ENCODE measurements at places on chromosomes 2 and 18.
A peak's percentile ranks its signal among the peaks of the same experiment; 100 is the strongest.

DNA sequence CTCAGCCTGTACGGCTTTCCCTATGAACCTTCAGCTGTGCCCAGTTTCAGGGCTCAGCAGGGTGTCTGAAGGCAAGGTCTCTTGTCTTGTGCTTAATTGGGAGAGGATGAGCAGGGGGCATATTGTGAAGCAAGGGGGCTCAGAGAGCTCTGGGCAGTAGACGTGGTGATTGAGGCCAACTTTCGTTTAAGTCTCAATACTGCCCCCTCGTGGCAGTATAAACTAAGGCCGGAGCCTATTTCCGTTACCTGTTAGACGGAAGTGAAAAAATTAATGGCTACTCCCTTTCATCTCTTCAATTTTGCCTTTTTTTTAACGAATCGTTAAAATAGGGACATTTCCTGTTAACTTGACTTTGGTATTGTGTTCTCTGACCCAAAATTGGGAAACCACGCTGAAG, 193.4 kb downstream of the TDRD15 start:
- DNase-seq, result no peak

DNA sequence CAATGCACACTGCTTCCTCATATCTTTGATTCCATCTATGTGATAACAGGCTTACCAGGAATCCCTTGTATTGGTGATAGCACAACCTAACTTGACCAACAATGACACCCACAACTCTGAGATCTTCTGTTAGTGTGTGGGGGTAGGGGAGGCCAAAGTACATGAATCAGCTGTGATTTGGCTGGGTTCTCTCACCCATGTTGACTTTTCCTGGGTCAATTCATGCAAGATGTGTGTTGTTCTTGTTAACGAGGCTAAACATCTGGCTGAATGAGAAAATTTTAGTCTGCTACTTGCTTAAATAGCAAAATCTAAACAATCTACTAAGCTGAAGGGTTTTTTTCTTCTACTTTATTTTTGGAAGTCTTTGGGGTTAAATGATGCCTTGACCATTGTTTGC, 341.2 kb upstream of the SLC14A2 start:
- DNase-seq, result no peak

DNA sequence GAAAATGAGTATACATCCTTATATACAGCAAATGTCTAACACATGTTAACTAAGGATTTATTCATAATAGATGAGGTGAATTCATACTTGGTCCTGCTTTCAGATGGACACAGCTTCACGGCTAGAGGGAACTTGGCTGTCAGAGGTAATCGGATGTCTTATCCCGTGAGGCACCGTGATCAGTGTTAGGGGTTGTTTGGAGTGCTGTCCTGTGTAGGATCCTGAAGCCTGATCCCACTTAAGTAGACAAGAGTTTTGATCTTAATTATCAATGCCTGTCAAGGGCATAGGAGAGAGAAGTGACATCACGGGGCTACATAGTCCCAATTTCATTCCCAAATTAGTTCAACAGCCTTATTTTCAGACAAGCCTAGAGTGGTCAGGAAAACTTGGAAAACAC, 204.6 kb downstream of the RNF144A start:
- no peak for DNase-seq

DNA sequence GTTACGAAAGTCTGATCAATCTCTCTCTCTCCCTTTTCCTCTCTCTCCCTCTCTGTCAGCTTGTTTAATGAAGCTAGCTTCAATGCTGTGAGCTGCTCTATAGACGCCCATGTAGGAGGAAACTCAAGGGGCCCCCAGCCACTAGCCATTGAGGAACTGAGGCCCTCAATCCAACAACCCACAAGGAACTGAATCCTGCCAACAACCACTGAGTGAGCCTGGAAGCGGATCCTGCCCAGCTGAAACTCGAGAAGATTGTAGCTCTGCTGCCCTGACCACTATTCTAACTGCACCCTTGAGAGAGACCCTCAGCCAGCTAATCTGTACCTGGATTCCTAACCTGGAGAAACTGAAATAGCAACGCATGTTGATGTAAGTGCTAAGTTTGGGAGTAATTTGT, 129.2 kb downstream of the BCL11A start:
- no peak for DNase-seq

DNA sequence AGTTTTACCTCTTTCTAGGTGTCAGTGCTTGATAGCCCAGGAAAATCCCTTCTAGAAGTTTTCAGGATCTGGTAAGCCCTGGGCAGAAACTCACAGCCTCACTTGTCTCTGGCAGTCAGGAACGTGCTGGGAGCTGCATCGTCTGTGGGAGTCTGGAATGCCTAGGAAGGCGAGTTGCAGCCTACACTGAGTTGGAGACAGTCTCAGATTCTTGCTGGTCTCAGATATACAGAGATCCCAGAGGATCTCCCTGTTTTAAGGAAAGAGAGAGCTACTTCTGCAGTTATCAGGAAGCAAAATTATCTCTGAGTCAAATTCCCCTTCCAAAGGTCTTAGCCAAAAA, 104.4 kb upstream of the CDC42EP3 start:
- DNase-seq, result no peak

- no peak for DNase-seq
Observed at GRCh38 chr2:164840458-164840929, 1.1 kb downstream of the COBLL1 start.

DNA sequence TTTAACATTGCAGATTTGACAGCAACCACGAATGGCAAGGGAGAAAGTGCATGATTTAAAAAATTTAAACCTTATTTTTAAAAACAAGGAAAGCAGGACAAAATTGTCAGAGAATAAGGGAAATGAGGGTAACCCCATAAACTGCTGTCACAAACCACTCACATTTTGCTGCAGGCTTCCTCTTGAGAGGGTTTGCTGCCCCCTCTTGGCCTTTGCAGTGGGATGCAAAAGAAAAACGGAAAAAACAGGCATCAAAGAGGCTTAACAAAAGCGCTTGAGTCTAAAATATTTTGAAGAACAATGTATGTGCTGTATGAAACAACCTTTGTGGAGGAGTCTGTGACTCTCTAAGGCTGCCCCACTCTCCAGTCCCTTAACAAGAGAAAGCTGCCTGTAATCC, 91.6 kb downstream of the TMX3 start:
- DNase-seq, result no peak

GRCh38 chr2:191358325-191359025, 113.3 kb downstream of the MYO1B start:
- DNase-seq, result no peak

- no peak for DNase-seq
Observed at GRCh38 chr2:148561389-148561788, 83.2 kb upstream of the EPC2 start.

- no peak for DNase-seq
Observed at GRCh38 chr2:207274530-207275189, 108.9 kb upstream of the KLF7 start.

DNA sequence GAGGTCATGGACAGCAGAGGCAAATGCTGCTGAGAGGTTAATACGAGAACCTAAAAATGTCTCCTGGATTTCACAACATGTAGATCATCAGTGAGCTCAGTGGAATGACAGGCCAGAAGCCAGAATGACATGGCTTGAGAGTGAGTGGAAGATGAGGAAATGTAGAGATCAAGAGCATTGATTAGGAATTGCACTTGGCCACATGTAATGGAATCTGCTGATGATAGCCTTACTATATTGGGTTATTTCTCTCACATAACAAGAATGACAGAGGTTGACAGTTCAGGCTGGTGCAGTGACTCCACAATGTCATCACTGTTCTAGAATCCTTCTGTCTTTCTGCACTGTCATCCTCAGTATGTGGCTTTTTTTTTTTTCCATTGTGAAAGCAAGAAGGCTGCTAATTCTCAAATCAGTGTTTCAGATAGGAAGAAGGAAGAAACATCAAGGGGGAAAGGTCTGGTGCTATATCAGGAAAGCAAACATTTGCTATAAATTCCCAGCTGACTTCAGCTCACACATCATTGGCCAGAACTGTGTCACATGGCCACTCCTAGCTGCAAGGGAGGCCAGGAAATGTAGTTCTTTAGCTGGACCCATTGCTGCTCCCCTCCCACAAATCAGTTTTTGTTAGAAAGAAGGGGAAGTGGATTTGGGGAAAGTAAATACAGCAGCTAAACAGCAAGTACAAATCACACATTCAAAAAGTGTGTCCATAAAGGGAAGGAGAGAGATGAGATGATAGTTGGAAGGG, 127.2 kb downstream of the FAM161A start:
- no peak for DNase-seq

- no peak for DNase-seq
Observed at GRCh38 chr2:38560092-38560491, 42.6 kb downstream of the HNRNPLL start.

DNA sequence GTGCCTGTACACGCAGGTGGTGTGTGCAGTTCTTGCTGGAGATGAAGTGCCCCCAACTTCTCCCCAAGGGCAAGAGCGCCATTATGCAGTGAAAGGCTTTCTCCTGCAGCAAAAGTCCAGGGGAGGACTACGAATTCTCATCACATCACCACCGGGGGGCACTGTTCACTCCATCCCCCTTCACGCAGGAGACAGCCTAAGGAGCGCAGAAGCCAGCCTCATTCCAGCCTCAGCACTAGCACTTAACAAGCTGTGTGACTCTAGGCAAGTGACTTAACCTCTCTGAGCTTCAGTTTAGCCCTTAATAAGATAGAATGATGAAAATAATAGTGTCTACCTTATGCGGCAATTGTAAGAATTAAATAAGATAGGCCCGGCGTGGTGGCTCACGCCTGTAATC, 32.3 kb downstream of the DNMT3A start:
- DNase-seq, result peak; percentile 64

- DNase-seq, result no peak
Observed at GRCh38 chr2:110874453-110875383, 142.3 kb downstream of the ACOXL start.

- no peak for DNase-seq
Observed at GRCh38 chr2:40164736-40165508, 287.0 kb downstream of the SLC8A1 start.

- DNase-seq, result no peak
Observed at GRCh38 chr2:36246320-36246990, 109.1 kb upstream of the CRIM1 start.

DNA sequence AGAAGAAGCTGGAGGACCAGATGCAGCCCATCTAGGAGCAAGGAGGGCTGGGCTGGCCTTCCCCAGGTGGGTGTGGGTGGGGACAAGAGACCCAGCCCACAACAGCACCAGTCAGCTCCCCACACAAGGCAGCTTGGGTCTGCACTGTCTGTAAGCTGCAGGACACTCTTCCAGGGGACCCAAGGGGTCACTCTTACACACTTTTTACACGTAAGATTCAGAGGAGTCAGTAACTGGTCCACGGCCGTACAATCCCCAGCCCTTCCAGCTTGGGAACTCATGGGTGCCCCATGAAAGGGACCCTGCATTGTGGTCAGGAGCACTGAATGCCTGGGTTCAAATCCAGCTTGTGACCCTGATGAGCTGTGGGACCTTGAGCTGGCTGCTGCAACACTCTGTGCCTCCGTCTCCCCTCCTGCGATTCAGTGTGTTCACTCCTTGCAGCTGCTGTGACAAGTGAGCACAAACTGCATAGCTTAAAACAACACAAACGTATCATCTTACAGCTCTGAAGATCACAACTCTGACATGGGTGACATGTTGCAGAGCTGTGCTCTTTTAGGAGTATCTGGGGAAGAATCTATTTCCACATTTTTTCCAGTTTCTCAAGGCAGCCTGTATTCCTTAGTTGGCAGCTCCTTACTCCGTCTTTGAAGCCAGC, 11.1 kb upstream of the SLC66A3 start:
- DNase-seq, result no peak

DNA sequence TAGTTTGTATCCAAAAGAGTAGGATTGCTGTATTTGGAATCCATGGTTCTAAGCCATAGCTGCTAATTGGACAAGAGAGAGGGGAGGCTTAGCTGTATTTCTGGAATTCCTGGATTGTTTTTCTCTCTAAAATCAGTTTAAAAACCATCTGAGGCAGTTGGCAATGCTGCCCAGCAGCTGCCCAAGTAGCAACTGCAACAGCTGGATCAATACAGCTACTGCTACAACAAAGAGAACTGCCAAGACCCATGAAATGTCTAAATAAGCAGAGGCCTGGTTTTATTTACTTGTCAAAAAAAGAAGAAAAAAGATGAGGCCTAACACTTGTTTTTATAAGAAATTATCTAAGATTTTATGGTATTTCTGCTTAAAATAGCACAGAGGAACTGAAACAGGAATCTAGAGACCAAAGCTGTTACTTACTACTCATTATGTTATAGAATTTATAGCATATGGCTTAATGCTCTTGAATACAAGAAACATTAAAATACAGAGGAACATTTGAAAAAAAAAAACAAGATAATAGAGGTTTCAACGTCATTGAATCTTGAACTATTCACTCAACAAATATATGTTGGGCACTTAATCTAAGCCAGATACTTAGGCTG, 39.1 kb downstream of the TMEFF2 start:
- no peak for DNase-seq

DNA sequence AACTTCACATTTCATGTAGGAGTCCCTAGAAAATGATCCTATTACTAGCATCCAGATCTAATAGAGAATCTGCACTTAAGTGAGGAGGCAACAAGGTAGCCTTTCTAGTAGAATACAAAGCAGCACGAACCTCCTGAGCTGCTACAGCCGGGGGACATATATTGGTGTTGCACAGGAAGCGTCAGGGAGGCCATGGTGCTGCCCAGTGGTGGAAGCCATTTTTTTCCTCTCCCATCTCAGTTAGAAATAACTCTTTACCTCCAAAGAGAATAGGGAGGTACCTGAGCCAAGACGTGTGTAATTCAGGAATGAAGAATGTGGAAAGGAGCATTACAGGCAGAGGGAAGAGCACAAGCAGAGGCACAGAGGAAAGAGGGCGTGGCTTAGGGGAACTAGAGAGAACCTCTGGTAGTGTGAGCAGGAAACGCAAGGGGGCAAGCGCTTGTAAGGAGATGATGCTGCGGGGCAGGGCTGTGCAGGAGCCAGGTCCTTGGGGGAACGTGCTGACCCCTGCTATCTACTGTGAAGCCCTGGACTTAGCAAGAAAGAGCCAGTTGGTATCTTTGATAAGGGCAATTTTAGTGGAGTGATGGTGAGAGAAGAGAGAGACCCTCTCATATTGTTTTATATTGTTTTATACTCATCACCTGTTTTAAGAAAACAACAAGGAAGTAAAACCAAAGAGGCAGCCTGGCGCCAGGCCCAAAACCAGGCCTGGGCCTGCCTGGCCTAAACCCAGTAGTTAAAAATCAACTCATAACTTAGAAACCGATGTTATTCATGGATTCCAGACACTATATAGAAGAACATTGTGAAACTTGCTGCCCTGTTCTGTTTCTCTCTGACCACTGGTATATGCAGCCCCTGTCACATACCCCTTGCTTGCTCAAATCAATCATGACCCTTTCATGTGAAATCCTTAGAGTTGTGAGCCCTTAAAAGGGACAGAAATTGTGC, 50.0 kb upstream of the TTC39C start:
- DNase-seq, result peak; percentile 44

- no peak for DNase-seq
Observed at GRCh38 chr2:86433137-86433536, 8.0 kb upstream of the KDM3A start.

- DNase-seq, result no peak
Observed at GRCh38 chr2:190530248-190530900, 4.1 kb downstream of the NEMP2 start.

DNA sequence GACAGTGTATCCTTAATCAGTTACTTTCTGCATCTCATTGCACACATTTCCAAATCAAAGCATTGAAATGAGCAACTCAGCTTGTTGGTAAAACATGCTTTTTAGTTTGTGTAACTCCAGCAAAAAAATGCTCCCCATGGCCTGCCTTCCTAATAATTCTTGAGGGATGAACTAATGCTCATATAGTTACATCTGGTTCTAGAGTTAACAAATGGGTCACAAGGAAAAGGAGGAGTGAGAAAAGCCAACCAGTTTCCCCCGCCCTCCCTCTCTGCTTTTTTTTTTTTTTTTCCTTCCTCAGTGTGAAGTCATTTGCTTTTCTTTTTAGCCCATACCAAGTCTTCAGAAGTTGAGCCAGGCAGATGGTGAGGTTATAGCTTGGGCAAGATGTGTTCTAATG, 231.7 kb downstream of the MTX2 start:
- no peak for DNase-seq

- no peak for DNase-seq
Observed at GRCh38 chr2:120498121-120498520, 152.2 kb downstream of the INHBB start.

Measured in stimulated activated CD4-positive, alpha-beta T cell treated with anti-CD3 and anti-CD28 coated beads, Interleukin-4, amount 100 ng/mL, for 4 hours (primary cell).